ENCODE measurements at places on chromosomes 1 and 21.

DNA sequence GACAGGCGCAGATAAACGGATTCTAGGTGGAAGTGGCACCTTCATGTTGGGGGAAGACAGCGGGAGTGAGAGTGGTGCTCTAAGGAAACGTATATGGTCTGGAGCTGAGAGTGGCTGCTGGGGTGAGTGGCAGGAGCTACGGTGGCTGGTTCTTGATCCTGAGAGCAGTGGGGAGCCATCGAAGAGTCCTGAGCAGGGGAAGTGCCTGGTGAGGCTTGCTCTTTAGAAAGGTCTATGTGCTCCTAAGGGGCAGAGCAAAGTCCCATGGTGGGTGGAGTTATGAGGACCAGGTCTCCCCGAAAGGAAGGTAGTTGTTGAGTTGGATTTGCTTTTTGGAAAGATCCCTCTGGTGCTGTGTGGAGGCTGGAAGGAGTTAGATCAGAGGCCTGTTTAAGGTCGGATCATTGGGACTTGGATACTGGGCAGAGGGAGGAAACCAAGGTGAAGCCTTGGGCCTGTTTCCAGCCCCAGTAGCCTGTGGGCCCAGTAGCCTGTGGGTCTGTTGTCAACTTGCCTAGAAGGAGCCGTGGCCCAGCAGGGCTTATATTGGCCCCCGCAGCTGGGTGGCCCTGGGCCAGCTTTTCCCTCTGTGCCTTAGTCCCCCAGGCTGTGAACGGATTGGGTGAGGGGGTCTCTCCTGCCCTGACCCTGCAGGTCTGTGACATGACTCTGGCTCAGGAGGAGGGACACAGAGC is 33.0 kb downstream of the ACOT11 start:
- DNase-seq = no peak

DNA sequence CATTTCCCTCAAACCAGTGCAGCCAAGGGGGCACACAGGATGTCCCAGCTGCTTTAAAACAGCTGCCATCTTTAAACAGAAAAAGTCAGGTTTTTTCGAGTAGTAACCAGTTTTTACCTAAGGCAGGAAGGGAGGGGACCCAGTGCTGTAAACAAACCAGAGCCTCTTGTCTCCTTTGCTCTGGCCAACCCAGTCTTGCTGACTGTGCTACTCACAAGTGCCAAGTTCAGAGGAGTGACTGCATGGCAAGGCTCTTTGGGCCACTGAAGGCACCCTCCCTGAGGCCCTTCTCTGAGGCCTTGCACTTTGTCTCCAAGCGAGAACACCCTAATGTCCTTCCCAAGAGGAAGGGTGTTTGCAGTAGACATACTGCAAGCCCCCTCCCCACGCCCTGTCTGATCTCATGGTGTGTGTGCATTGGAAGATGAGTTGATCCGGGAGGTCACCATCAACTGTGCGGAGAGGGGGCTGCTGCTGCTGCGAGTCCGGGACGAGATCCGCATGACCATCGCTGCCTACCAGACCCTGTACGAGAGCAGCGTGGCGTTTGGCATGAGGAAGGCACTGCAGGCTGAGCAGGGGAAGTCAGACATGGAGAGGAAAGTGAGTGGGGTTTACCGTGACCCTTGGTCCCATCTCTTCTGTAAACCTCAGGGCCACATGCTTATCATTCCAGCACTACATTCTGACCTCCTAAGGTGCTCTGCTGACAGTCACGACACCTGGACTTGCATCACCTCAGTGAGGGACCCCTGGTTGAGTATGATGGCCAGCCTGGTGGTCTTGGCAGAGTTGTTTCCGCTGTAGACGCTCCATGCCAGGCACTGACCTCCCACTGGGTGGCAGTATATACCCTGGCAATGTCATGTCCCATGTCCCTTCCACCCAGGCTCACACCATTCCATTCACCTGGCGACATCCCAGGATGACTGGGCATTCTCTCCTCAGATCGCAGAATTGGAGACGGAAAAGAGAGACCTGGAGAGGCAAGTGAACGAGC is 4.7 kb downstream of the DNALI1 start:
- no peak for DNase-seq

- DNase-seq = no peak
Measured at GRCh38 chr1:228321435-228321834, 85.2 kb downstream of the TRIM11 start.

DNA sequence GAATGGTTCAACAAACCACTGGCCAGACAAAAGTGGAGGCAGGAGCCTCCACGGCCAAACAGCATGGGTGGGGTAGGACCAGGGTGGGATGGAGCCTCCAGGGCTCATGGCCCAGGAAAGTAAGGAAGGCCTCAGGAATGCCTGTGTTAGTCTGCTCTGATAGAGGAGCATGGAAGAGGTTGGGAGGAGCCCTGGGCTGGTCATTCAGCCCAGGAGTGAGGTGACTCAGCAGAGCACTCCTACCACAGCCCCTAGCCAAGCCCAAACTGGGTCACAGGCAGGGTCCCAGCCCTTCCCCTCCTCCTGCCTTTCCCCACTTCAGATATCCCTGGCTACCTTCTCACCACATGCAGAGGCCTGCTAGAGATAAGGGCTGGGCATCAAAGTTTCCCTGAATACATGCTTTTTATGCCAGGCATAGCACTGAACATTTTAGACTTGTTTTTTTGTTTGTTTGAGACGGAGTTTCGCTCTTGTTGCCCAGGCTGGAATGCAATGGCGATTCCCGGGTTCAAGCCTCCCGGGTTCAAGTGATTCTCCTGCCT is 3.1 kb upstream of the SHISA4 start:
- no peak for DNase-seq

DNA sequence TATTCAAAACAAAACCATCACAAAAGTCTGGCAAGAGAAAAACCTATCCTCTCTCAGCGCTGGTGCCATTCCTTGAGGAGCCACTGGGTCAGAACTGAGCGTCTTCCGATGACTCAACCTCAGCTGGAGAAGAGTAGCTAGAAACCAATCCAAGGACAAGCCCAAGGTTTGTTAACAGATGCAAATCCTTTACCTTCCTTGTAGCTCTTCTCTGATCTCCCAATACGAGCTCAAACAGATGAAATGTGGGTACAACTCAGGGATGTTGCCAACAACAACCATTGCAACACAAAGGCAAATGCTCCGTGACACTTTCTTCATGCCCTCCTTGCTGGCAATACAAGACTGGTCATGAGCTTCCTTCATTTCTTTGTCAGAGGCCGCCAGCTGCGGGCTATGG is 337.1 kb downstream of the SIPA1L2 start:
- DNase-seq = no peak

DNA sequence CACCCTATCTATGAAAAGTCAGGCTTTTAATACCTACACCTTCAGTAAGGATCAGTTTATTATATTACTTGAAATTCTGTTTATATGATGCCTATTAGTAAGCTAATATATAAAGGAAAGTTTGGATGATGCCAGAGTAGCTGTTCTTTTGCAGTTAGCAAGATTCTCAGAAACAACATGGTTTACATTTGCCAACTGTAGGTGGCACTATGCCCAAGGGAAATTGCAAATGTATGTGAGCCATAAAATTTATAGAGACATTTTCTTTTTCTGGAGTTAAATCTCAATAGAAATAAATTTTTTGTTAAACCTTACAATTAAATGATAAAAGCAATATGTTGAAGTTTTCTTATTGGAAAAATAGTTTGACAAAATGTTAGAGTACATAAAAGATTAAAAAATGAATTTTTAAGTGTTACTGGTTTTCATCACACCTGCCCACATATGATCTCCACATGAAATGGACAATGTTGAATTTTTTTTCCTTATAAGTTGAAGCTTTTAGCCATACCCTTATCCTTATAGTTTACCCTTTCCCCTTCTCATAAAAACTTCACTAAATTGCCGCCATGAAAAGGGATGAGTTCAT is 32.1 kb upstream of the EPHX4 start:
- peak; percentile 34 for DNase-seq

DNA sequence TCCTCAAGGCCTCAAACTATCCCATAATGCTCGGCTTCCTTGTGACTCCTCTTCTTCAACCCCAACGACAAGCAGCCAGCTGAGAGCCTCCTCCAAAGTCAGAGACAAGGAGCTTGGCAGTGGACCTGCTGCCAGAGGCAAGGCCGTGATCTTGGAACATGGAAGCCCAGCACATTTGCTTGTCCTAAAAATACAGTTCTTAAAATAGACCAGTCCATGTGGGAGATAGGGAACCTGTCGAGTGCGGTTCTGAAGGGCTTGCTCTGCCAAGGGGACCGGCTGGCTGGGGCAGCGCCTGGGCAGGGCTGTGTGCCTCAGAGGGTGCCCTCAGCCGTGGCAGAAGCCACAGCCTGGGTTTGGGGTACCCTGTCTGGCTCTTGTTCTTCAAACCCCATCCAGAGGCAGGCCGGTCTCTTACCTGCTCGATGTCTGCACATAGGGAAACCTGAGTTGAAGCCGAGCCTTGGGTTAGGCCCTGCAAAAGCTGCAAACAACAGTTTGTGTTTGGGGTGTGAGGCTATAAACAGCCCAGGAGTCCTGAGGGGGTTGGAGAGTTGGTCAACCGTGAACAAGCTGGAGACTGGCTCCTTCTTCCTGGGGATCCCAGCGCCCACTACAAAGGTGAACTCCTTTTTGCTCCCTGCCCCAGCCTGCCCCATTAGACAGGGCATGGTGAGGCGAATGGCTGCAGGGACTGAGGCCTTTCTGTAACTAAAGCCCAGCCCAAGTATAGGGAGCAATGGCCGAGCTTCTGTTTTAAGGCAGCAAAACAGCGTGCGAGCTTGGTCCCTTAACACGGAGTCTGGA is 228.8 kb downstream of the CAMTA1 start:
- DNase-seq = no peak

DNA sequence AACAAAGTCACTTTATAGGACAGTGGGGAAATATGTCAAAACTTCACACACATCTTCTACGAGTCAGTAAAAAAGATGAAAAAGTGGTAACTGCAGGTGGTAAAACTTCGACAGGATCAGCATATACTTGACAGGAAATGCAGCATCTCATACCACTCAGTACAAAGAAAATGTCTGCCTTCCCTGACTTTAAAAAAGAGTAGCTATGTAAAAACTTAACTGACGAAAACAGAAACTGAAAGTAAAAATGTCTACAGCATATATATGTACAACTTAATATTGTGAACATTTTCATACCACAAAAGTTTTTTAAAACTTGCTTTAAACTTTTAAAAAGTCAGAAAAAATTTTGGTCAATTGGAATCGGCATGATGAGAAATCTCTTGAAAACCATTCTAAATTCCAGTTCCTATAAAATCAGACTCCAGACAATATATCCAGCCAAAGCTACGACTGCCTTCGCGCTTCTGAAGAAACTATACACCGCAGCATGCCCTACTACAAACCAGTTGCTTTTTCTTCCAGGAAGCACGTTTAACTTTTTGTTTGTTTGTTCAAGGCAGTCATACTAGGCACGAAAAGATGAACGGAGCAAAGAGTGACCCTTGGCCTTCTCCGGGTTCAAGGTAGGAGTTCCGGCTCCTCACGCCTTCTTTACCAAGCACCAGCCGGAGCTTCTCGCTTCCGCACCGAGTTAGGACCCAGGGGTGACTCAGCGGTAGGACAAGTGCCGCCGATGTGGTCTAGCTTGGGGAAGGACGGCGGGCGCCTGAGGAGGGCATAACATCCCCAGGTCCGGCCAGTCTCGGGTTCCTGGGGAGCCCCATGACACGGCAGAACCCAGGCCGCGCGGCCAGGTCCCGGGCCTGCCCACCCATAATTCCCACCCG is 612 bp downstream of the PSMA5 start:
- no peak for DNase-seq

- no peak for DNase-seq
Measured at GRCh38 chr1:165641231-165641987, 10.4 kb downstream of the MGST3 start.

GRCh38 chr1:7042322-7043190 is 257.3 kb downstream of the CAMTA1 start:
- DNase-seq = peak; percentile 36

- no peak for DNase-seq
Measured at GRCh38 chr1:111491070-111491469, 12.4 kb downstream of the ADORA3 start.

- DNase-seq = no peak
Measured at GRCh38 chr1:30974536-30974935, 66.0 kb upstream of the SDC3 start.

DNA sequence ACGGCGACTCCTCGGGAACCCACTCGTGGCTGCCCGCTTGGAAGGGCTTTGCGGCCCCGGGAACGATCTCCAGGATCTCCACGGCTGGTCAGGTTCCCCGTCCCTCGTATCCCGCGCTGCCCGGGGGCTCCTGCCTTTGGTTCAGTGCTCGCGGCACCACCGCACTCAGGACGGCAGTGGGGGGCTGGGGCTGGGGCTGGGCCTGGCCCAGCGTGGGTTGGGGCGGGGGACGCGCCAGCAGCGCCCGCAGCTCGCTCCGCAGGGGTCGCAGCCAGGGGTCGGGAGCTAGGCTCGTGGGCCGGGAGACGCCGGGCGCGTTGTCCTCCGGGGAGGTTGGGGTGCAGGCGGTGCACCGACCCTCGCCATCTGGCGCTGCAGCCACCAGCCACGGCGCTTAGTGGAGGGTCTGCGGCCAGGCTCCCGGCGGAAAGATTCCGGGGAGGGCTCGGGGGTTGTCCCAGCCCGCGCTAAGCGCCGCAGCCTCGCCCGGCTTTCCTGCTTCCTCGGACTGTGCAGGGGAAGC is 8.9 kb downstream of the SIM2 start:
- no peak for DNase-seq

DNA sequence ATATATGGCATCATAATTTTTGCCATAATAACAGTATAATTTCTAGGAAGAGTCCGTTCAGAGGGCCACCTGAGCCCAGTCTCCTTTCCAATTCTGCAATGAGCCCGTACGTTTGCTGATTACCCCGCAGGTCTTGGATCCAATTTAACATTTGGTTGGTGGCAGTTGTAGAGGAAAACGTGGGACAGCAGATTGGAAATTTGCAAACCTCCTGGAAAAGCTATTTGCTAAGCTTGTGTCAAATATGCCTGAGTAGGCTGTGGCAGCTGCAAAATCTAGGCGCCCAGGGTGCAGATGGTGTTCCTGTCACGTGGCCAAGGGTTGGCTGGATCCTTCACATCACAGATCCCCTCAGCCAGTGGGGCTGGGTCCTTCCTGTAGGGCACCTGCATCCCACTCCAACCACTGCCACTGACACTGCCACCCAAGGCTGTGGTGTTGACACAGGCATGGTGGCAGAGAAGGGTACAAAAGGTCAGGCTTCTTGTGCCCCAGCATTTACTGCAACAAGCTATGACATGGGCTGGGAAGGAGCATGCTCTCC is 174.8 kb upstream of the SYT6 start:
- no peak for DNase-seq

GRCh38 chr1:93839307-93839706 is 39.7 kb downstream of the DNTTIP2 start:
- no peak for DNase-seq

GRCh38 chr1:27724961-27725373 is 794 bp upstream of the FAM76A start:
- DNase-seq = peak; percentile 95

All from DMS153 (cell line).